ENCODE measurements at places on chromosomes 7 and 10. TPM values are rescaled to one million over a fixed set of nuclear protein-coding genes. Genes with fewer than 3 reads are reported as not detected.

Gene ST7
- 6.1 TPM for total RNA-seq

Gene NUTM2A
- 1.0 TPM for total RNA-seq

Gene AFAP1L2
- 1.8 TPM for total RNA-seq

Gene UNC5B
- total RNA-seq = not detected

Gene LRRTM3
- not detected for total RNA-seq

Gene SERPINE1
- total RNA-seq = 0.32 TPM

Gene ELAPOR2
- total RNA-seq = 10.4 TPM

Gene TWIST1
- not detected for total RNA-seq

Gene DUS4L
- total RNA-seq = 11.0 TPM

Gene DUSP5
- 91.9 TPM for total RNA-seq

Gene C10orf143
- 5.5 TPM for total RNA-seq

Gene OPALIN
- not detected for total RNA-seq

Gene KIFBP
- total RNA-seq = 4.6 TPM

Gene TDRD1
- not detected for total RNA-seq

Gene OPN4
- not detected for total RNA-seq

Gene MYL10
- total RNA-seq = not detected

Gene PLAU
- total RNA-seq = not detected

Gene SSC4D
- not detected for total RNA-seq

Gene SLC16A12
- not detected for total RNA-seq

Gene C7orf33
- total RNA-seq = not detected

Gene DOCK4
- 0.18 TPM for total RNA-seq

- DNase-seq = no peak
These were observed 187.5 kb downstream of the CELF2 start for GRCh38 chr10:11205030-11205772.

- DNase-seq = no peak
These were observed 188.4 kb downstream of the AHR start for GRCh38 chr7:17486835-17487234.

DNA sequence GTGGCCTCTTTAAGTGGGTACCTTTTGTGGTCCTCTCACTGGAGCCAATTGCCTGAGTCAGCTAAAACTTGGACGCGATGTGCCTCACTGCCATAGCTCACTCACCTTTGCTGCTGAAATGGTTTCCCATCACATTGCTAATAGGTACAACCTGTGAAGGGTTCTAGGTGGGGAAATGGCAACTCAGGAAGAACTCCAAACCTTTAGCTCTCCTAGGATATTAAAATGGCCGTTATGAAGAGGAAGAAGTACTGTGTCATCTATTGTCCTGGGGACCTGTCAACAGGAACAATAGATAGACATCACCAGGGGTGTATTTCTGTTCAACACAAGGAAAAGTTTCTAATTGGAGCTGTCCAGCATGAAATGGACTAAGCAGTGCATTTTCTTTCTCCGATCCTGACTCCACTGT is 1.2 kb upstream of the ZNF655 start:
- no peak for DNase-seq

- no peak for DNase-seq
These were observed 722.7 kb upstream of the CELF2 start for GRCh38 chr10:10294881-10295529.

- no peak for DNase-seq
These were observed 844 bp downstream of the XPNPEP1 start for GRCh38 chr10:109922358-109922975.

GRCh38 chr10:112082120-112082519 is 101.4 kb downstream of the GPAM start:
- DNase-seq = no peak

DNA sequence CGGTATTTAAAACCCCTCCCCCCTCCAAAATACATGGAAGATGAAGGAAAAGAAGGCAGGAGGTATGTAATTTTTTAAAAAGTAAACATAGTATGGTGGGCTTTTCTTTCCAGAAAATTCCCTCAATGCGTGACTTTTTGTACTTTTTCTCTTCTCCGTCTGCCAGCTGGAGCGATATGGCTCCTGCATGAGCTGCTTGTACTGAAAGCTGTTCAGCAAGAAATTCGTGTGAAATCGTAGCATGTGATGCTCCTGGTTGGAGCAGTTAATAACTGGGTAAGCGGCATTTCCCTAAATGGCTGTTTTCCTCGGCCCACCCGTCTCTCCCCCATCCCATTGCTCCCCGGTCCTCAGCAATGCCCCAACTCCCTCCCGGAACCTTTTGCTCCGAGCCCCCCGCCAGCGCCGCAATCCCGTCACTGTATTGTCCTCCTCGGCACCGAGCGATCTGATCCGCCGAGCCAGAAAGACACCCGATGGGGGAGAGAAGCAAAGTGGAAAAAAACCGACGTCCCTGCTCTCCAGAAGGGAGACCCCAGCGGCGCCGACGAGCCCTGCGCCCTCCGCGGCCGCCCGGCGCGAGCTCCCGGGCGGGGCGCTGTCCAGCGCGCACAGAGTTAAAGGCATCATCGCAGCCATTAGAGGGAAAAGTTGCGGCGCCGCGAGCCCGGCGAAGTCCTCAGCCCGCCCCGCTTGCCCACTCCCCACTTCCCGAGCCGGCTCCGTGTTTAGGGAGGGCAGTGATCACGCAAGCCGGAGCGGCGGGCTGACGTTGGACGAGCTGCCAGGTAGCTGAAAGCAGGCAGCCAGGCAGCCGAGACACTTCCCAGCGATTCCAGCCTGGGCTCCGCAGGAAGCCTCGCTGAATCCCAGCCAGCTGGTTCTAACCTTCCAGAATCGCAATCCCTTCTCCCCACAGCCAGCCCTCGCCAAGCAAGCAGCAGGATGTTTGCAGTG is at the start of gene VSTM2A:
Gene VSTM2A, plus strand, starts transcription at position 707 of the 957 bp plus-strand sequence. CDS start 356 bp downstream, outside the sequence.
- DNase-seq = no peak

DNA sequence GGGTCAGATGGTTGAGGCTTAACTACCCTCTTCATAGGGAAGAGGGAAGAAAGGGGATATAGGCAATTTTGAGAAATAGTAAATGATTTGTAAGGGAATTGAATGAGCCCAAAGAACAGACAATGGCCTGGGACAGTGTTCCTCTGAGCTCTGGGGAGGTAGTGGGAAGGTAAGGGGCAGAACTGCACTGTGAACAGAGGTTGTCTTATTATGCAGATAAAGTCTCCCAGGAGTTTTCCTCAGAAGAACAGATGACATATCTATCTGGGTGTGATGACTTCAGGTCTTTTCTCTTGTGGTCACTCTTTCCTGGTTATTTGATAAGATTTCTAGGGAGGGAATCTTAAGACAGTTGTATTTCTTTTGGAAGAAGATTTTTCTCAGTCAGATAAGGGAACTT is 296.1 kb downstream of the ZEB1 start:
- DNase-seq = no peak

- no peak for DNase-seq
These were observed 37.6 kb upstream of the C1QL3 start for GRCh38 chr10:16559236-16559773.

GRCh38 chr10:12605580-12606405 is 256.4 kb downstream of the CAMK1D start:
- peak; percentile 40 for DNase-seq

DNA sequence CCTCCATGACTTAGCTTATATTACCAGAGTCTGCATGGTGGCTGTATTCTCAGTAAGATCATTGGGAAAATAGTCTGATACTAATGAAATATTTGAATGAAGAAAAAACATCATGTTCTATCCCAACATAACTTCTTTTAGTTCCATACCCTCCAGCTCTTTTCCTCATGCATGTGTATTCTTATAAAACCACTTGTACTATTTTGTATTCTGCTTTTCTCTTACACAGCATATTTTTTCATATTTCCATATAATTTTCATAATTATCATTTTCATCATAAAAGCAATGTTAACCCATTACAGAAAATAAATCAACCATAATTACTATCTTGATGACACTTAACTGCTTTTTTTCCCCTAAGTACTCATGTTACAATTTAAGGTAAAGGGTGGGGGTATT is 371.2 kb upstream of the LRGUK start:
- no peak for DNase-seq

GRCh38 chr10:6053816-6054631 is 8.1 kb downstream of the IL2RA start:
- DNase-seq = no peak

GRCh38 chr10:11213137-11213536 is 195.5 kb downstream of the CELF2 start:
- no peak for DNase-seq

DNA sequence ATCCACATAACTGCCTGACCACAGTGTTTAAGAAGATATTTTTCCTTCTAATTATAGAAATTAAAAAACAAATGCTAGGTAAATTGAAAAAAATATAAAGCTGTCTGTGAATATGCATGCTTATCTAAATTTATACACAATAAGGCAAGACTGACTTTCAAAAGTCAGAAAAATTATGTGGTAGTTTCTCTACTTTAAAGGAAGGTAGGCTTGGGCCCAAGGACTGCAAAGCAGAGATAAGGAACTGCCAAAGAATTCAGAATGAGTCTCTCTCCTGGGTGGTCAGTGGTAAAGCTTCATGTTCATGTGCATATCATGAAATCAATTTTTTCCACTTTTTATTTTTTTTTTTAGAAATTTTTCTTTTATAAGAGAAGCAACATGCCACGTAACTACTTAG is 998.6 kb downstream of the REEP3 start:
- DNase-seq = no peak

GRCh38 chr10:8993864-8994263 is 939.4 kb downstream of the GATA3 start:
- no peak for DNase-seq

- DNase-seq = no peak
These were observed 256.3 kb upstream of the MAGI2 start for GRCh38 chr7:79709574-79710409.

GRCh38 chr10:131819241-131820072 is 81.4 kb upstream of the PPP2R2D start:
- DNase-seq = no peak

DNA sequence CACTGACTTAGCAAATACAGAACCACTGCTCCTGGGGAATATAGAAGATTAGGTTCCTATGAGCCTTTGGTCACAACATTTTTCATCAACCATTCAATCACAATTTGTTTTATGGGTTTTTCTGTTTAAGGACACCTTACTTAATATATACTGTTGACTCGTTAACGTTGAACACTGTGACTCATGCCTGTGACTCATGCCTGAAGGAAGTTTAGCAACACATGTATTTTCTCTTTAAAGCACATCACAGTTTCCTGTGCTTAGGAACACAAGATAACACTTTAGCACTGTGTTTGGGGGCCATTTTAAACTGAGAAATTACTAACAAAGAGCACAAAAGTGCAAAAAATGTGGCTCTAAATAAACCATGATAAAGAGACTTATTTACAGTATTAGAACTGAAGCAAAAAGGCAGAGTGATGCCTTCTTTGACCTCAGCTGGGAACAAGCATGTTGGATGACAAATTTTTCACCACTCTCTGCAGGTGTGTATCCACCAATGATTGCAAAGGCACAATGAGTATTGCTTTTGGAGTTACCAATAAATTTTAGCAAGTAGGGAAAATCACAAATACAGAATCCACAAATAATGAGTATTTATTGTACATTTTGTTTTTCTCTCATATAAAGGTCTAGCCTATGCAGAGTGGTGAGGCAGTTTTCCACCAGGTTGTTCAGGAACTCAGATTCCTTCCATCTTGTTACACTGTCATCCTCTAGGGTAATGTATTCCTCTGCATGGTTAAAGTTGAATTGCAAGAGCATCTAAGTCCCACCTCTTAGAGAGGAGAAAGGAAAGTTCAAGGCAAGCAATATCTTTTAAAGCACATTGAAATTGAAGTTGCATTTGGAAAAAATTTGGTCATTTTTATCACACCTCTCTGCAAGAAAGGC is 7.3 kb downstream of the FGFBP3 start:
- no peak for DNase-seq

GRCh38 chr10:11668847-11669610 is 57.6 kb upstream of the USP6NL start:
- no peak for DNase-seq

GRCh38 chr10:123890226-123890625 is 1.4 kb downstream of the CPXM2 start:
- no peak for DNase-seq

- DNase-seq = no peak
These were observed 1.6 kb upstream of the ARHGAP12 start for GRCh38 chr10:31930023-31930751.

GRCh38 chr7:108662783-108663362 is 93.2 kb downstream of the DNAJB9 start:
- DNase-seq = no peak

Measured in T-helper 17 cell (primary cell).